Hepatic stellate cell (primary cell): ENCODE measurements at places on chromosomes 12 and 14.
A peak's percentile ranks its signal among the peaks of the same experiment; 100 is the strongest.

- DNase-seq: no peak
Measured at GRCh38 chr12:14244876-14245669, 120.4 kb upstream of the ATF7IP start.

- no peak for DNase-seq
Measured at GRCh38 chr12:113340061-113340460, 5.2 kb upstream of the SLC8B1 start.

DNA sequence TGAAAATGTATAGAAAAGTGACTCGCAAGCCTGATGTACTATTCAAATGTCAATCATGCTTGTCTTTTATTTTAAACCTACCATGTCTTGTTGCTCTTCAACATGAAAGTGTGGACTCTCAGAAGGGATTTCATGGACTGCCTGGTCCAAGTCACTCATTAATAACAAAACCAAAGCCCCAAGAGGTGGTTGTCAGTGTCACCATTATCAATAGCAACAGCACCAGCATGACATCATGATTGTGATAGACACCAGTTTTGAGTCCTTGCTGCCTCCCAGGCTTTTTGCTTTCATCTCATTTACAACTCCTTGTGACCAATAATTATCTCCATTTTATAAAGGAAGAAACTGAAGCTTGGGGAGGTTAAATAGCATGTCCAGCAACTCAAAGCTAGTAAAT lies 112.0 kb upstream of the TMPO start:
- no peak for DNase-seq

GRCh38 chr14:67514650-67515385 lies 18.3 kb upstream of the PLEKHH1 start:
- DNase-seq: peak; percentile 70

- no peak for DNase-seq
Measured at GRCh38 chr14:97293659-97294058, 496.5 kb downstream of the VRK1 start.

DNA sequence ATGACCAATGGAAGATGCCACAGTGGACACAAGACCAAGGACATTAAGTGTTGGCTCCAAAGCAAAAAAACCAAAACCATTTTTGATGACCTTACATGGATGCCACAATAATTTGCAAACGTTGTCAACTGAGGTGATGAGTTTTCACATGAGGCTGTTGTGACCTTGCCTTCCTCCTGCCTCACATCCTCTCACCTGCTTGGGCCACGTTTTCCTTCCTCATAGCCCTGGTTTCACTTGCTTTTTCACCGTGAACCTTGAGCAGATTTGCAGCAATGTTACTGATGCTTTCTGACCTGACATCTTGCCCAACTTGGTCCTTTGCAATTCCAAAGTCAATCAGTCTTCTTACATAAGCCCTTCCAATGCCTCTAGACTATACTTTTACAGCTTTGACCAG lies 3.7 kb downstream of the KRT6B start:
- DNase-seq: no peak

DNA sequence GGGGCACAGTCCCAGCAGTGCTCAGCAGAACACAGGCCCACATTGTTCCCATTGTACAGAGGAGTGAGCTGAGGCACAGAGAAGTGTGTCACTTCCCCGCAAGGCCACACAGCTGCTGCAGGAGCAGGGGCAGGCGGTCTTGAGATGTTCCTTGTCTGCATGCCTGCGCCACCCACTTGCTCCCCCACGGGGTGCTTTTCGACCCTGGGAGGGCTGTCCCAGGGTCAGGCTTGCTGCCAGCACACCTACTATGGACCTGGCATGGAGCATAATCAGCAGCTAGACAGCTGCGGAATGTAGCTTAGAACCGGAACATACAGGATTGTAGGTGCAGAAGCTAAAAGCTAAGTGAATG lies 7.8 kb upstream of the EP400 start:
- no peak for DNase-seq

GRCh38 chr14:20719777-20720176 lies 25.9 kb upstream of the EDDM3A start:
- DNase-seq: no peak

DNA sequence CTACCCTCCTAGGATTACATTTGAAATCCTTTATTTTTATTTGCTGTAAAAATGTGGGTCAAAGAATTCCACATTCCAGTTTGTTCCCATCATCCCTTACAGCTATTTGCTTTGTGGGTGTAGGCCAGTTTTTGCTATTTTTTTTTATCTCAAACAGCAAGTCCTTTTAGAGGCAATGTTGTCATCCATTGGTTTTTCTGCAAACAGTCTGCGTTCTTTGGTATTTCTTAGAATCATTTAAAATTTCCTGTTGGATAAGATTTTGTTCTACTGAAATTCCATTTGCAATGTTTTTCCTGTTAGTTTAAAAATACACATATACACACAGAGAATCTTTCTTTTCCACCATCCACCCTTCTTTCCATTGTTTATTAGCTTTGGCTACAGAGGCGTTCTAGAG lies 53.3 kb upstream of the STK38L start:
- DNase-seq: no peak

GRCh38 chr14:52025310-52025709 lies 36.0 kb downstream of the RTRAF start:
- DNase-seq: peak; percentile 76

DNA sequence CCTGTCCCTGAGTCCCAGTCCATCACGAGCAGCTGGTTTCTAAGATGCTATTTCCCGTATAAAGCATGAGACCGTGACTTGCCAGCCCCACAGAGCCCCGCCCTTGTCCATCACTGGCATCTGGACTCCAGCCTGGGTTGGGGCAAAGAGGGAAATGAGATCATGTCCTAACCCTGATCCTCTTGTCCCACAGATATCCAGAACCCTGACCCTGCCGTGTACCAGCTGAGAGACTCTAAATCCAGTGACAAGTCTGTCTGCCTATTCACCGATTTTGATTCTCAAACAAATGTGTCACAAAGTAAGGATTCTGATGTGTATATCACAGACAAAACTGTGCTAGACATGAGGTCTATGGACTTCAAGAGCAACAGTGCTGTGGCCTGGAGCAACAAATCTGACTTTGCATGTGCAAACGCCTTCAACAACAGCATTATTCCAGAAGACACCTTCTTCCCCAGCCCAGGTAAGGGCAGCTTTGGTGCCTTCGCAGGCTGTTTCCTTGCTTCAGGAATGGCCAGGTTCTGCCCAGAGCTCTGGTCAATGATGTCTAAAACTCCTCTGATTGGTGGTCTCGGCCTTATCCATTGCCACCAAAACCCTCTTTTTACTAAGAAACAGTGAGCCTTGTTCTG lies 41.6 kb downstream of the DAD1 start:
- DNase-seq: no peak

DNA sequence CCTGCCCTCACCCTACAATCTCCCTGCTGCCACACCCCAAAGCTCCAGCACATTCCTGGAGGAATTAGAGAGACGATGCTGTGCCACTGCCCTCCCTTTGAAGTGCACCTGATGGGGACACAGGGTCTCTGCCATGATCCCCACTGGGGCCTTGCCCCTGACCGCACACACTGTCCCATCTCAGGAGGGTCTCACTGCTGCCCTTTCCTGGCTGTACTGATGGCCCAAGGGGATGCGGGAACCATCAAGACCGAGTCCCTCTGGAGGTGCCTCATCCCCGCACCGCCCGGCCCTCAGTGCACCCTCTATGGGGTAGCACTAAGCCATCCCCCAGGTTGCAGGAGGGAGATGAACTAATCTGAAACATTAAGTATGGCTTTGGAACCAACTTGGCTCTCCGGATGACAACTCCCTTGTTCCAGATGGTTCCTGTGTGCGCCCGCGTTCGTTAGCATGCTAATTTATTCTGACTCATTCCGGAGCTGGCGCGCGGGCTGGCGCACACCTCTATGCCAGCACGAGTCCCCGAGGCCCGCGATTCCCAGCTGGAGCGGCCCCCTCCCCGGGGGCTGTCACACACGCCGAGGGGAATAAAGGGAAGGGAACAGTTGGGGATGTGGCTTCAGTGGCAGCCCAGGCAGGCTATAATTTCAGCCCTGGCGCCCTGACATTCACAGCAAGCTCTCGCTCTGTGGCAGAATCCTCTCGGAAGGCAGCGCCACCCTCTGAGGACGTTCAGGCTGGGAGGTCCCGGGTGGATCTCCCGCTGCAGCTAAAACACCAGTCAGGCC lies 34.2 kb upstream of the C14orf180 start:
- no peak for DNase-seq

DNA sequence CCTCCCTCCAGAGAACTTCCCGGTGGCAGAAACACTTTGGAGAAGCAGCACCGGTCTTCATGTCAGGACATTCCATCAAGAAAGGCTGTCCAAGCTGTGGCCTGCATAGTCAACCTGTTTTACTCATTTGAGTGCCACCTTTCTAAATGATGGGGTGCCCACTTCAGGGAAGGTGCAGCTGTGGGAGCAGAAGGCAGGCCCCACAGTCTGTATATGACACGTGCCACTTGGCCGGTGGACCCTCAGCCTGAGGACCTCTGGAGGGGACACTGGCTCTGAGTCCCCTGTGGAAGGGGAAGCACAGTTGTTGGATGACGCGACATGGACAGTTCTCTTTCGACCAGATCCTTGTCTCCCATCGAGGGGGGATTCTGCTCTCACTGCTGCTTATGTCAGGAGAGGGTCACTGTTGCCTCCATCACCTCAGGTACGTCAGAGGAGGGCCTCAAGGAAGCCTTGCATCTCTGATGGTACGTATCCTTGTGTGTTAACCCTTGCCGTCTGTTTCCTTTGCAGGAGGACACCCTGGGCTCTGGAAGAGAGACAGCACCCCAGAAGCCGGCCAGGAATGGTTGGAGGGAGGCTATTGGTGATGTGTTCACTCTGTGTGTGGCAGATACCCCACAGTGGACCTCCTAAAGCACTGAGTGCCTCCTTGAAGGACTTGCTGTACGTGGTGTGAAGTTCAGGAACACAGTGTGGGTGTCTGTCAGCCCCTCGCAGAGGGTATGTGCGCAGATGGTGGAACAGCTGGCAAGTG lies 132.1 kb upstream of the RTL1 start:
- no peak for DNase-seq

- peak; percentile 9 for DNase-seq
Measured at GRCh38 chr14:77738559-77739250, 22.3 kb downstream of the SNW1 start.

DNA sequence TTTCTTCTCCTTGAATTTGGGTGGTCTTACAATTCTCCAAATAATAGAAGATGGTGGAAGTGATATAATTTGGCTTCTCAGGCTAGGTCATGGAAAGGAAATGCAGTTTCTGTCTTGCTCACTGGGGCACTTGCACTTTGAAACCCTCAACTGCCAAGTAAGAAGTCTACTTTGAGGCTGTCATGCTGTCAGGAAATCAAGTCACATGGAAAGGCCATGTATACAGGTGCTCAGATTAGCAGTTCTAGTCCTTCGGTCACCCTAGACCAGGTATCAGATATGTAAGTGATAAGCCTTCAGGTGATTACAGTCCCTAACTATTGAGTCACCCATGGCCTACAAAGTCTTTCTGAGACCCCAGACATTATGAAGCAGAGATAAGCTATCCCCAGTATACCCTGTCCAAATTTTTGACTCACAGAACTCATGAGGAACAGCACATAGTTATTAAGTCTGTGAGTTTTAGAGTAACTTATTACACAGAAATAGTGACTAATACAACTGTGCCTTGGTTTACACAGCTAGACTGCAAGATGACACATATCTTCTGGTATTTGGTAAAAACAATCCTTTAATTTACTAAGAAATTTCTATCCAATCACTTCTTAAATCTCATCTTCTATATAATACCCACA lies 26.3 kb upstream of the BBS10 start:
- DNase-seq: no peak

GRCh38 chr12:1633459-1633858 lies 4.4 kb downstream of the WNT5B start:
- no peak for DNase-seq

DNA sequence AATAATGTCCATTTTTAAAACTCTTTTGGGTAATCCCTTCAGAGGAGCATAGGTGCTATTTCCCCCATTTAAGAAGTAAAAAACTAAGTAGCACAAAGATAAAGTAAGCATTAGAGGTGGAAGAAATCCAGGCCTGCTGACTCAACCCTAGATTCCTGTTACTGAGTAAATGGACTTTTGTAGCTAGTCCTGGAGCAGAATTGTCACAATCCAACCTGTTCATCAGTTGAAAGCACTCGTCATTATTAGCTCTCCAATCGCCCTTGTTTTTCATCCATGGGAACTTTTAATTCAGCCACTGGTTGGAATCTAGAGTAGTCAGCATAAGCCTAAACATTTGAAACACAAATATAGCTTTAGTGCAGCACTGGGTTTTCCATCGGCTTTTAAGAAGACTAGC lies 139.5 kb upstream of the AMIGO2 start:
- no peak for DNase-seq

DNA sequence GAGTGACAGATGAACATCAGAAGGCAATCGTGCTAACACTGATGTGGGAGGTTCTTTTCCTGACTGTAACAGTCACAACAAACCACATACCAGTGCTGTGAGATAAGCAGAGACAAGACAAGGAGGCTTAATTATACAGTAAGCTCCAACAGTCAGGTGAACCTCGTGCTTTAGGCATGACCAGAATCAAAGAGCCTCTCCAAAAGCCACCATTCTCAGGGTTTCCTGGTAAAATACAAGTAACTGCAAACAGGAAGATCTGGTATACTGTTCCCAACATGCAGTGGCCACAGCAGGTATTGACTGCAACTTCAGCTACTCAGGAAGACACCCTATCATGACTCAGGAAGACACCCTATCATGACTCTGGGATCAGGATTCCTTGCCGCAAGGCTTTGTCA lies 47.3 kb upstream of the GTF2A1 start:
- DNase-seq: no peak

GRCh38 chr14:36582011-36582873 lies at the start of gene NKX2-8:
Gene NKX2-8 (minus strand): TSS chr14:36582614. CDS start chr14:36582389, 225 bp downstream.
- DNase-seq: no peak

GRCh38 chr12:4286771-4287317 lies 13.3 kb downstream of the CCND2 start:
- DNase-seq: no peak

DNA sequence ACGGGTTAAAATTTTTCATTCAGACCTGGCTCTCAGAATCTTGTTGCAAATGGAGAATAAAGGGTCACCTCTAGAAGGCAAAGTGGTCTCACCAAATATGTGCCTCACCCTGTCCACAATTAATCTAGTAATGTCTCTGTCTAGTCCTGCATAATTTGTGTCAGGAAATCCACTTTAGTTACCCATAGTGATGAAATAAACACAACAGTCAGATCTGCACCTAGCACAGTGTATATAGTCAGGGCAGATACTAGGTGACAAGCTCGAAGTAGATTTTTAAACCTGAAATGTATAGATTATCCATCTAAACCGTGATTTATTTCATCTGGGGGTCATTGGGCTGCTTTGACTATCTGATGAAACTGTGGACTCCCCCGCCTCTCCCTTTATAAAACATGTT lies 15.9 kb upstream of the FLVCR2 start:
- DNase-seq: no peak

GRCh38 chr12:52041695-52042123 lies 9.5 kb upstream of the NR4A1 start:
- peak; percentile 58 for DNase-seq

GRCh38 chr14:57974896-57975295 lies 109.0 kb upstream of the SLC35F4 start:
- DNase-seq: no peak

- no peak for DNase-seq
Measured at GRCh38 chr12:3185260-3185870, 108.2 kb downstream of the TSPAN9 start.

- DNase-seq: no peak
Measured at GRCh38 chr12:62725781-62726180, 209.2 kb downstream of the PPM1H start.

- DNase-seq: no peak
Measured at GRCh38 chr12:121911824-121912585, 6.4 kb upstream of the CFAP251 start.
